GDM1 (cell line): ENCODE measurements at places on chromosomes 4 and X.

- no peak for DNase-seq
Observed at GRCh38 chr4:25401066-25401465, 24.0 kb downstream of the ANAPC4 start.

DNA sequence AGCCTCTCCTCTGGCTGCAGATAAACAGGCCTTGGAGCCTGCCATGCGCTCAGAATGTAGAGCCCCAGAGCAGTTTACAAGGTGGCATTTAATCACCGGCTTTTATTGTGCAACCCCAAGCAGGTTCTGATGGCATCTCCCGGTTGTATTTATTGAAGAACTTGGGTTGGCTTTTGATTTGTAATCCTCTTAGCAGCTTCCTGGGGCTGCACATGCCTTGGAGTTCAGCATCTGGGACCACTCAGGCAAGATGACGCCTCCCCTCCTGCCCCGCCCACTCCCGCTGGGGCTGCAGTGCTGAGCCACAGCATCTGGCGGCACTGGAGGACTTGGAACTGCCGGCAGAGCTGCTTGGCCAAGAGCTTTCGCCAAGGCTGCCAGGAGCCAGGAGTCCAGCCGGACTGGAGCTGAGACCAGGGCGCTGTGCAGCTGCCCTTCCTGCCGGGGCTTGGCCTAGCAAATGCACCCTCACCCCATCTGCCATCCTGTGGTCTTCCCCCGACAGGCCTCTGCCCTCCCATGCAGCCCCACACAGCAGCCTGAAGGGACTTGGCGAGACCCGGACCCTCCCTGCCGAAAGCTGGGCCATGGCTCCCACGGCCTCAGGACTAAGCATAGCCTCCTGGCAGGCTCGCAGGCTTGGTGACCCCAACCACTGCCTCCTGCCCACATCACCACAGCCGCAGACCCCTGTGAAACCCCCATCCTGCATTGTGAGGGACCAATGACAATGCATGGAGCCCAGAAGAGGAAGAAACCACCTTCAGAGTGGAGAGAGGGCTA, 5.4 kb downstream of the HTRA3 start:
- DNase-seq = no peak

GRCh38 chr4:53959343-53960120, 104.9 kb downstream of the CHIC2 start:
- no peak for DNase-seq

DNA sequence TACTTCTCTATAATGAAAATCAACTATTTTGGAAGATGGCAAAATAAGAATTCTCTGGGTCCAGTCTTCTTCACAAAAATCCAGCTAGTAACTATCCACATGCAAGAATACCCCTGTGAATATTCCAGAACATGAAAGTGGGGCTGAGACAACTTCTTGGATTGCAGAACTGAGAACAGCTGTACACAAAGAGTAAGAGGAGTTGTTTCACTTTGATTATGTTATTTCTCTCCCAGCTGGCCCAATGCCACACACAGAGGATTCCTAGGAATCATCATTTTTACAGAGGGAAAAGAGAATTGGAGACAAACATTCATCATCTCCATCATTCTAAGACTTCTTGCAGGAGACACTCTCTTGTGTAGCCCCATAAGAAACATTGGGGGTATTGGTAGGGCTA, 782.2 kb upstream of the LCORL start:
- no peak for DNase-seq

GRCh38 chrX:140525448-140525847, 20.6 kb upstream of the SOX3 start:
- DNase-seq = no peak

GRCh38 chrX:13495232-13495631, 74.2 kb upstream of the EGFL6 start:
- DNase-seq = no peak

- peak; percentile 54 for DNase-seq
Observed at GRCh38 chr4:7802093-7802726, 137.5 kb downstream of the AFAP1 start.

DNA sequence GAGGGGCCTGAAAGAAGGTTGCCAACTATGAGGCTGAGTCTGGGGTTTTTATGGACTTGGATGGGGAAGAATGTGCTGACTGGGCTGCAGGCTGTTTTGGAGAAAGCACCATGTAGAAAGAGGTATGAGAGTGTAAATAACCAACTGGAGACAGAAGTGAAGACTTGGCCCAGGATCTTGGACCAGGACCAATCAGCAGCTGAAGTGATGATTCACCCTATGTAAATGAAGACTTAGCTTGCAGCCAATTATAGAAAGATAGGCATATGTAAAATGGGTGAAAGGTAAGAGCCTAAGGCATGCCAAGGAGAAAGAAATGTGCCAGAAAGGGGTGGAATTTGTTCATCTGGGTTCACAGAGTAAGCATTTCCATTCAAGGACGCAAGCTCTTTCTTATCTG, 856.7 kb upstream of the PRKX start:
- no peak for DNase-seq

DNA sequence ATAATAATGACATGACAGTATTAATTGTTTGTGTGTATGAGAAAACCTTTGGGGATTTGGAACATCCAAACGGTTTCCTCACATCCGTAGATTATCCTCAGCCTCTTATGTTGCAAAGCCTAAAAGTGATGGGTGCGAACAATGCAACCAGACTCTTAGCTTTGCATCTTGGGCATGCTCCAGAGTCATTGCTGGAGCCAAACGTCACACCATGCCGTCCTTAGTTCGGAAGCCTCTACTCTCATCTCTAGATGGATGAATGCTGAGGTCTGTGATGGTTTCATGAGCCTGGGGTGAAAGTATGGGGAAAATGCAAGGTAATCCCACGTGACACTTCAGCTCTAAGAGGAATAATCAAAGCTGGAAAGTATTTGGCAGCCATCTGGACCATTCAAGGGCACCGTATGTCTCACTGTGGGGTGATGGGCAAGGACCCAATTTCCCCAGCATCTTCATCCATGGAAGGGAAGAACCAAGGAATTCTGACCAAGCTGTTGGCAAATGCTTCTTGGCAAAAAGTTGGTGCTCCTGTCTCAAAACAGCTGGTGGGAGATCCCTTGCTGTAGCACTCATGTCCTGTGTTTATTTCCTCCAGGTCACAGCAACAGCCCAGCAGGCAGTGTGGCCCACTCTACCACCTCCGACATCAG, 6.3 kb upstream of the RTL5 start:
- no peak for DNase-seq

GRCh38 chr4:74230902-74231499, 73.1 kb downstream of the MTHFD2L start:
- DNase-seq = peak; percentile 65

DNA sequence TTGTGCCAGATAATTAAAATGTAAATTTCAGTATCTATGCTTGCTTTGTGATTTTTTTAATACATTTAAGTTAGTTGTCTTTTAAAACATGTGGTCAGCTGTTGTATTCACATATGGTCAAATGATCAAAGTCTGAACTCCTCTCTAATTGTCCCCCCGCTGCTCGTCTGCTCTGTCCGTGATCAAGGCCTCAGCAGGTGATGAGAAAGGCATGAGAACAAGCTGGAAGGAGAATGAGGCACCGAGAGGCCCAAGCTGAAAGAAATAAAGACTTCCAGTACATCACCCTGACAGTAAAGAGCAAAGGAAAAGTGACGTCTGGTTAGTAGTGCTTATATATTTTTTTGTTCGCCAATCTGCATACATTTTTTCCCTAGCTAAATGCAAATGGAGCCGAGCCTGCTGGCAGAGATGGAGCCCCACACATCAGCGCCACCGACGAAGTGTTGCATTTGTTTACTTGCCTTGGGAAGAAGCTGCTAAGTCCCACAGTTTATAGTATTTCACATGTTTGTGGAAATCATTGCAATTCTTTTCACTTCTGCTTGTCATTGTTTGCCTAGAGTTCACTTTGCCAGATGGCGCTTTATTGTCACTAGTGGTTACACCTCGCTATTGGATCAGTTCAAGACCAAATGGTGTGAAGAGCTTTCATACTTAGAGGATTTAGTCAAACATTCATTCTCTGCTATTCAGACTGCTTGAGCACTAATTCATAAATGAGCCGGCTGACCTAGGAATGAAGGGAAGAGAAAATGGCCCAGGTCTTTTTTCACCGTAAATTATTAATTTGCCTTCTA, 181.5 kb downstream of the ZIC3 start:
- DNase-seq = no peak

GRCh38 chr4:47278631-47279030, 184.9 kb downstream of the COMMD8 start:
- no peak for DNase-seq

DNA sequence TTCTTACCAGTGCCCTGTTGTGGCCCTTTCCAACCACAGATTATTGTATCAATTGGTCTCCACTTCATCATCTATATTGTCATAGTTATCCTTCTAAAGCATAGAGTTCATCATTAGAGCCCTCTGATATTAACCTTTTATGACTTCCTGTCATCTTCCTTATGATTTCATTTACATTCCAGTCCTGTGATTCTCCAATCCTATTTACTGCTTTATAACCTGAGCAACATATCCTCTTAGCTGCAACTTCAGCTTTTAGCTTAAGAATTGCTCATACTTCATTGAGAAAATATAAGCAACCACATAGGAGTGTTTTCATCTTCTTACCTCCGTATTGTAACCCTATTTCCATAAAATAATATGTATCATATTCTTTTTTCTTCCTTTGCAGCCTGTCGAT, 252.6 kb upstream of the CENPE start:
- DNase-seq = no peak

- DNase-seq = peak; percentile 68
Observed at GRCh38 chr4:15654593-15655222, 449 bp downstream of the FBXL5 start.

- DNase-seq = no peak
Observed at GRCh38 chr4:175238827-175239517, 320.8 kb downstream of the ADAM29 start.

DNA sequence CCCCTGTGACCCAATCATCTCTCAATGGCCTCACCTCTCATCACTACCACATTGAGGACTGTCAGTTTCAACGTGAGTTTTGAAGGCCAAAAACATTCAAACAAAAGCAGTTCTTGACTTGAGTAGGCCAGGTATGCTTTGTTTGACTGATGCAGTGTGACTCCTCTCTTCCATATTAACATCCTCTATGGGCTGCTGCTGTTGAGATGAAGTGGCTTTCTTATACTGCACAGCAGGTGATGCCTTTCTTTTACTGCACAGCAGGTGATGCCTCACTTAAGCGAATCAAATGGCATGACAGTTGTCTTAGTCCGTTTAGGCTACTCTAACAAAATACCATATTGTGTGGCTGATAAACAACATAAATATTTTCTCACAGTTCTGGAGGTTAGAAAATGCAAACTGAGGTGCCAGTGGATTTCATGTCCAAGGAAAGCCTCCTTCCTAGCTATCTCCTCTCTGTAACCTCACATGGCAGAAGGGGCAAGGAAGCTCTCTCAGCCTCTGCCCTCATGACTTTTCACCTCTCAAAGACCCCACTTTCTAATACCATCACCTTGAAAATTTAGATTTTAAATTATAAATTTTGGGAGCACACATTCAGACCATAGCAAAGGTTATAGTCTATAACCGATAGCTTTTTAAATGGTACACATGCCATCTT, 2267.9 kb upstream of the AGA start:
- DNase-seq = no peak

DNA sequence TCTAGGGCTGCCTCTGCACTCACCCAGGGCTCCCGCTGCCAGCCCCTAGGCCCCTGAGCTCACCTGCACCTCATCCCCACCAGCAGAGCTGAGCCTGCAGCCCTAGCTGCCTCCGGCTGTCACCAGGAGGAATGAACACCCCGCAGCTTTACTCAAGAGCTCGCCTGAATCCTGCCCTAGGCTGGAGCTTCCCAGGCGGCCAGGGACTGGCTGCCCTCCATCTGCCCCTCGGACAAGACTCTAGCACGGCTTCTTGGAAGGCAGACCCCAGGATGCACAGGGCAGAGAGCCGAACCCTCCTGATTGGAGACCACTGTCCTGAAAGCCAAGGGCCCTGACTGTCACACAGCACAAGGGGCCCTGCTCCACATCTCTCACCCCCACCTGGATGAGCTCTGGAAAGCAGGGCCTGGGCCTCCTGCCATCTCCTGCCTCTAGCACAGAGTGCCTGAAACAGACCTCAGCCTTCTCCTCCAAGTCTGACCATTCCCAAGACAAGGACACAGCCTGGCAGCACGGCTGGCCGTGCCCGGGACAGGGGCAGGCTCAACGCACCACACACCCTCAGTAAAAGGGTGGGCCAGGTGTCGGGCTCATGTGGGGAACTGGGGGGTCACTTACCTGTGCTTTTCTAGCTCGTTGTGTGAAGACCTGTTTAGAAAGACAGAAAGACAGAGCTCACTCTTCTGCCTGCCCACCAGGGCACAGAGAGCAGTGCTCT, 4.4 kb downstream of the MXD4 start:
- no peak for DNase-seq
